A673 (cell line): ENCODE measurements at places on chromosomes 4 and X.

- DNase-seq: peak; percentile 62
Observed at GRCh38 chr4:177051473-177052060, 258.1 kb upstream of the NEIL3 start.

DNA sequence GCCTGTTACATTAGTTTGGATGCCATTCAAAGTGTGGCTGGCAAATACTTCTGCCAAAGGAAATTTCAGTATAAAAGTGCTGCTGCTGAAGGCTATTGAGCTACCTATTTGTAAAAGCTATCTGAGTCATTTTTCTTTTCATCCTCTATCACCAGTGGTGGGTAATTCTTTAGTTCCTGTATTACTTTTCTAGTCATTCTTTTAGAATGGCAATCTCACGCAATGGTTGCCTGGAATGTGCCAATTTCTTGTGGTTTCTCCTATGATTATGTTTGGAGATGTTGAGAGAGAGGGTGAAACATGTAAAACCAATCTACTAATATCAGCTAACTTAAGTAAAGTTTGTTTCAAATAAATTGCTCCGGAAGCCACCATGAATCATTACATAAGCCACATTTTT is 685.0 kb downstream of the RAPGEF2 start:
- DNase-seq: peak; percentile 60

DNA sequence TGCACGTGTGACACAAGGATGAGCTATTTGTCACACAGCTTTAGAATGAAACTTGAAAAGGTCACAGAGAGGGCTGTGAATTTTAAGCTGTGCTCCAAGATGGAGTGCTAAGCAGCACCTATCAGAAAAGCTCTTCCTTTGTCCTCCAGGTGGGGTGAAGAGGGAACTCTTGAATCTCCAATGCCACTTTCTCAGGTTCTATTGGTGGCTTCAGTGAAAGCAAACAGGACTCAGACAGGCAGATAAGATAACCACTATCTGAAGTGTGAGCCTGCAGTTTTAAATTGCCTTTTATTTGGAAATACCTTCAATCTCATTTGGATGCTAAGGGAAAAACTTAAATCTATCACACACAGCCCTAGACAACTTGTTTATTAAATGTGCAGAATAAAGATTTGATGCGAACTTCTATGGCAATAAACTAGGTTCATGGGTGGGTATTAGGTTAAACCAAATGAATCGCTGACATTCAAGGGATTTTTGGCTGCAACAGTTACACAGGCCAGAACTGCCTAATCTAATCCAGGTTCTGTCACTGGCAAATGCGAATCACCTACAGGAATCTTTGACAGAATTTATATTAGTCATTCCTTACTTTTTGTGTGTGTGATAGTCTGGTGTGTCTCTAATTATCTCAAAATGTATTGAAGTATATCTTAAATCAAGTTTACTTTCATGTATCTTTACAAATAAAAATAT is 13.6 kb upstream of the PDGFRA start:
- no peak for DNase-seq

DNA sequence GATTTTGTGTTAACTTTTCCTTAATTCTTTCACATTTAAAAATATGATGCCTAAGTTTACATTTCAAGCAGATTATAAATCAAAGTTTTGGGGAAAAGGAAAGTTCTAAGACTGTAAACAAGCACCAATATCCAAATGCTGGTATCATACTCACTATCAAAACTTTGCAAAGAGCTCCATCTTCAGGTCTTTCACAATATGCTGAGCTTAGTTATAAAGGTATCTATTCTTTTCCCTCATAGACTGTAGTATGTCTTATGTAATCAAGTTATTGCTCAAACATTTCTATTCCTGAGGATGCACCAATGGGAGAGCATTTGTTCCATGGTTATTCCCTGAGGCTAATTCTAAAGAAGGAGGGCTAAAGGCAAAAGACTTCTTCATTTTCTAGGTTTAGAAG is 207.9 kb upstream of the FAM241A start:
- peak; percentile 67 for DNase-seq

- no peak for DNase-seq
Observed at GRCh38 chrX:16188687-16189086, 21.4 kb downstream of the MAGEB17 start.

- no peak for DNase-seq
Observed at GRCh38 chrX:40167850-40168479, 70.2 kb upstream of the BCOR start.

DNA sequence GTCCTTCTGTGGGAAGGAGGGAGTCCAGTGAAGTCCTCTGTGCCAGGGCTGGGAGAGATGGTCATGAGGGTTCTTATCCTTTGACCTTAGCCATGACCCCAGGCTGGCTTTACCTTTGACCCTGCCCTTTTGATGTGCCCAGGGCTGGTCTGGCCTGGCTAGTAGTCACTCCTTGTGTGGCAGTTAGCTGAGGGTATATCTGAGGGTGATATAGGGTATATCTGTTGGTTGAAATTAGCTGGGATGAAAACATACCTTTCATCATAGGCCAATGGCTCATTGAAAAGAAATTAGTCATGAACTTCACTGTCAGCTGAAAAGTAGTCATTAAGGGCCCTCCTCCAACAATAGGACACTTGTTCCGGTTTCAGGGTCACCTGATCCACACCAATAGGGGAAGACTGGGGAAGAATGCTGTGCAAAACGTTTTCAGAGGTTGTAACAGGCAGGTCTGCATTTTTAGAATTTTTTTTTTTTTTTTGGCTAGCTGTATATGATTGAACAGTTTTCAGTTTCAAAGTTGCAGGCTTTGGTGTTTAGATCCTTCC is 74.6 kb upstream of the STOX2 start:
- DNase-seq: no peak

DNA sequence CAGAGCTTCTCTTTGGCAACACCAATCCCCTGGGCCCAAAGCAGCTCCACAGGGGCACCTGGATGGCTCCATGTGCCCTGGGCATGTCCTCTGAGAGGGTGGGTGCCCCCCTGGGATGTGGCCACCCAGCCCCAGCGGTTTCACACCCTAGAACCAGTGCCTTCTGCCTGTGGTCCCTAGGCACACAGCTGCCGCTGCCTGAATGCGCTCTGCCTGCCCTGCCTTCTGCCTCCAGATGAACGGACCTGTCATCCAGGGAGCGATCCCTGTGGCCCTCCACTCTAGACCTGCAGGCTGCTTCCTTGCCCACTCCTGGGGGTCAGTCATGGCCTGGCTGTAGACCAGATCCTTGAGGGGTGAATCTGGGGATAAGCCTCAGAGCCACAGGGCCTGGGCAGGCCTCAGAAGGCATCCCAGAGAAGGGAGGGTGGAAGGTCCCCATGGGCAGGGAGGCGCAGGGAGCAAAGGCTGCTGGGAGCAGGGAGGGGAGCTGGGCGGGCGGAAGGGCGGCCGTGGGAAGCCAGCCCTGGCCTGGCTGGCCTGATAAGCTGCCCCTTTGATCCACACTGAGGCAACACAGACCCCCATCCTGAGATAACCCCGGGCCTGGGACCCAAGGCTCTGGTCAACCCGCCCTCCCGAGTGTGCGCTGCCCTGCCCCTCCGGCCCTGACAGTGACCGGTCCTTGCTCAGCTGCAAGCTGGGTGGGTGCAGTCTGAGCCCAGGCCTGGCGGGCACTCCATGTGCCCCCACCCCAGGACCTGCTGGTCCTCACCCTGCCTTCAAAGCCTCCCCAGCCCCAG is 8.1 kb upstream of the FGFR3 start:
- DNase-seq: no peak

- no peak for DNase-seq
Observed at GRCh38 chrX:96438803-96439202, 245.8 kb upstream of the DIAPH2 start.

GRCh38 chr4:139844057-139844456 is 178.4 kb downstream of the MGST2 start:
- no peak for DNase-seq

GRCh38 chr4:86326400-86326799 is 33.5 kb downstream of the MAPK10 start:
- DNase-seq: no peak

- no peak for DNase-seq
Observed at GRCh38 chr4:150325872-150326271, 247.6 kb downstream of the DCLK2 start.

DNA sequence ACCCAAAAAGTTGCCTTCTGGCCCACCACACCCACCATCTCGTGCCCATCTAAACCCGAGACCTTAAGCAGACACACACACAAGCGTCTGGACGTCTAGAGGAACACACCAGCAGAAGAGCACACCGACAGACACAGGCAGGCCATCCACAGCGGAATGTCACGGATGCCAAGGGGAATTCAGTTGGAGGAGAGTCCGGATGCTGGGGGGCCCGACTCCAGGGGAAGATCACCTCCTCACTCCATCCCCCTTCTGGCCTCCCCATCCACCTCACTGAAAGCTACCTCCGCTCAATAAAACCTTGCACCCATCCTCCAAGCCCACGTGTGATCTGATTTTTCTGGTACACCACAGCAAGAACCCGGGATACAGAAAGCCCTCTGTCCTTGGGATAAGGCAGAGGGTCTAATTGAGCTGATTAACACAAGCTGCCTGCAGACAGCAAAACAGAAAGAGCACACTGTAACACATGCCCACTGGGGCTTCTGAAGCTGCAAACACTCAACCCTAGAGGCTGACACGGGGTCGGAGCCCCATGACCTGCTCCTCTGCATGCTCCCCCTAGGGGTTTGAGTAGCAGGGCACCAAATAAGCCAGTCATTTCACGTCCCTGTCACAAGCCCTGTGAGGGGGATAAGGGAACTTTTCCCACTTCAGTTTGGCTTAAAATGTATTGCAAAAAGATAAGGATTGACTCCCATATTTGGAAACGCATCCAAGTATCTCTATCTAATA is 339.6 kb upstream of the PCDH10 start:
- no peak for DNase-seq

- no peak for DNase-seq
Observed at GRCh38 chr4:125013891-125014290, 300.9 kb upstream of the FAT4 start.

DNA sequence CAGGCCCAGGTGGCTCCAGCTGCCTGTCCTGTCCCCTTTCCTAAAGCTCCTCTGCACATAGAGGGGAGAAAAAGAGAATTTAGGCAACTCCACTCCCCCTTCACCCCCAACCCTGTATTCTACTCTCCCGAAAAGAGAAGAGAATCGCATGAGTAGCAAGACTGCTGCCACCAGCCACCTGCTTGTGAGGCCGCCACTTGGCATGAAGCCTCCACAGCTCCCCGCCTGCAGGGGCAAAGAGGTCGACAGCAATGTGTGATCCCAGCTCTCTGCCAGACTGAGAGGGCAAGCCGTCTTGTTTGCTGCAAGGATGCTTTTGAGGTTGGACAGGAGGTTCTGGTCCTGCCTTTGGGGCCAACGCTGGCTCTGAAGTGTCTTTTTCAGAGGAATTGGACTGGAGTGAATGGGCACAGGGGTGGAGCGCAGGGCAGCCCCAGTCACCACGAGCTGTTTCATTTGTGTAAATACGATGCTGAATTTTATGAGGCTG is 77.1 kb downstream of the STARD8 start:
- DNase-seq: no peak

DNA sequence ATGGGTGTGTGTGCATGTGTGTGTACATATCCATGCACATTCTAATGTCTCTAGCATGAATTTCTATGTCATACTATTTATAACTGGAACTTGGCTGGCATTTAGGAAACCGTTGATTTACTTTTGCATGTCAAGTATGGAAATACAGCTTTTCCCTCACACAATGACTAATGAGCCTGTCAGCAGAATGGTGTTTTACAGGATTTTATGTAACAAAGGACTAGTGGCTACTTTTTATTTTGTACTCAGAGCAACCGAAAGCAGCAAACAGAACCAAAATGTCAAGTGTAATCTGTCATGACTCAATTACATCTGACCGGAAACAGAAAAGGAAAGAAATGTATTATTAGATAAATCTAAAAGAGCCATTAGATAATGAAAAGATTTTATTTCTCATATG is 1911.5 kb upstream of the AGA start:
- no peak for DNase-seq

GRCh38 chr4:54233697-54234496 is 4.8 kb downstream of the PDGFRA start:
- DNase-seq: peak; percentile 72

DNA sequence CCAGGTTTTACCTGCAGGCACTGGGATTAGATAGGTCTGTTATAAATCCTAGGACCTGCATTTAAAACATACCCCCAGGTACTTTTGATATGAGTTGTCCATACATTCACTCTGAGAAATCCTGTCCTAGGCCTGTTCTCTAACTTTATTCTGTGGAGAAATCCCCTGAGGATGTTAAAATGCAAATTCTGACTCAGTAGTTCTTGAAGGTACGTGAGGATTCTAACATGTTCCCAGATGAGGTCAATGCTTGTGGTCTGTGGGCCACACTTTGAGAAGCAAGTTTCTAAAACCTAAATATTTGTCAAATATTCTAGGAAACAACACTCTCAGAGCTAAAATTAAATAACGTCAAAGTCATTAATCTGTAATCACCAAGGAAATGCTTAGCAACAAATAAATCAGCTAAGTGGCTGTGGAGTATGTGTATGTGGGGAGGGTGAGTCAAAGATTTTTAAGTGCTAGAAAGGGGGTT is 101.3 kb upstream of the MAGEB16 start:
- DNase-seq: no peak

- DNase-seq: no peak
Observed at GRCh38 chr4:67685532-67685859, 15.5 kb downstream of the UBA6 start.

DNA sequence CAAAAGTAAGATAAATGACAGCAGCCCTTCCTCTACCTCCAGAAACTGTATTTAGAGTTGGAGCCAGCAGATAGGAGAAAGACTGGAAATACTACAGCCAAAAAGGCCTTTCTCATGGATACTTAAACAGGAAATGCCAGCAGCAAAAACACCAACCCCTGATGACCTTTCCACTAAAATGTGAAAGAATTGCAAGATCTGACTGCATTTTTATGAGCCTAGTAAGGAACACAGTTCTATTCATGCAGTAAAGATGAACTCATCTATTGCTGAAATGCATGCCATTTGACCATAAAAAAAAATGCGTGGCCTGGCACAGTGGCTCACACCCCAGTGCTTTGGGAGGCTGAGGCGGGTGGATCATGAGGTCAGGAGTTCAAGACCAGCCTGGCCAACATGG is 19.9 kb downstream of the ABCG2 start:
- DNase-seq: no peak

- DNase-seq: no peak
Observed at GRCh38 chrX:150698981-150699380, 5.8 kb downstream of the MTMR1 start.

DNA sequence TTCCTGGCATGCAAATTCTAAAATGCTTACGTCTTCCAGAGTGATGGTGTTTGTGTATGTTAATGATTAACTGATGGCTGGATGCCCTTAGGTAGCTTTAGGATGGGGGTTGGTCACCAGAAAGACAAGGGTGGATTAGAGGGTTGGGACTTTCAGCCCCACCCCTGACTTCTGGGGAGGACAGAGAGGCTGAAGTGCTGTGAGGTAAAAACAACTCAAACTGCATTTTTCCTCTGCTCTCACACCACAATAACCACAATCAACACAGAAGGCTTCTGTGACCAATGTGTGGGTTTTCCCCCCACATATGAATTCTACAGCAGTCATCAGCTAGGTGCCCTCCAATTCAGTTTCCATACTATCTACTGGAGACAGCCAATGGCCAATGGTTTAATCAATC is 18.7 kb upstream of the DDIT4L start:
- no peak for DNase-seq

GRCh38 chr4:152401424-152401823 is 134.5 kb downstream of the FBXW7 start:
- DNase-seq: no peak

GRCh38 chr4:168387091-168387490 is 68.5 kb upstream of the DDX60 start:
- no peak for DNase-seq
